Naive thymus-derived CD8-positive, alpha-beta T cell (primary cell): ENCODE measurements at places on chromosomes 16 and 17. TPM values are rescaled to one million over a fixed set of nuclear protein-coding genes. Genes with fewer than 3 reads are reported as not detected.
A peak's percentile ranks its signal among the peaks of the same experiment; 100 is the strongest.

GRCh38 chr17:1573932-1574696 lies 11.5 kb upstream of the PITPNA start:
- DNase-seq = peak; percentile 38

DNA sequence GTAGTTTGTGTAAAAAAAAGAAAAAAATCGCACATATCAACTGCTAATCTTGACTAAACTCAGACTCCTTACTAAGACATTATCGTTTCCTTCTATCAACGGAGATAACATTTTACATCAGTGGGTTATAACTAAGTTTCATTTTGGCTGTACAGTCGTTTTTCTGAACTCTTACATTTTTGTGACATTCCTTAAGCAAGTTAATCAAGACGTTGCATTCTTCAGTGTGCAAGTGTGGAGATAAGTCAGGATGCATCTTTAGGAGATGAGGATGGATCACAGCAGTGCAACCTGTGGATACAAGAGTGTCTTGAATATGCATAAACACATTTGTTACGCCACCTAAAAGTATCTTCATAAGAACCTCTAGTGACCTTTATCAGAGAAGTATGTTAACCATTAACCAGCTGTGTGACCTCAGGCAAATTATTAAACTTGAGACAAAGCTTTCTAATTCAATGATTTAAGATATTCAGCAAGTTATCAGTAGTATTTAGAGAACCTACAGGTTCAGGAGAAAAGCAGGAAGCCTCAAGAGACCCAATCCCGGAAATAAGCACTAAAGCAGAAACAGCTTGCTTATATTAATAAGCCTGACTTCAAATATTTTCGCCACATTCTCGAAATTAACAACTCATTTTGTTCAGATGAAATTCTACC lies 9.4 kb downstream of the CMC2 start:
- DNase-seq = peak; percentile 23

DNA sequence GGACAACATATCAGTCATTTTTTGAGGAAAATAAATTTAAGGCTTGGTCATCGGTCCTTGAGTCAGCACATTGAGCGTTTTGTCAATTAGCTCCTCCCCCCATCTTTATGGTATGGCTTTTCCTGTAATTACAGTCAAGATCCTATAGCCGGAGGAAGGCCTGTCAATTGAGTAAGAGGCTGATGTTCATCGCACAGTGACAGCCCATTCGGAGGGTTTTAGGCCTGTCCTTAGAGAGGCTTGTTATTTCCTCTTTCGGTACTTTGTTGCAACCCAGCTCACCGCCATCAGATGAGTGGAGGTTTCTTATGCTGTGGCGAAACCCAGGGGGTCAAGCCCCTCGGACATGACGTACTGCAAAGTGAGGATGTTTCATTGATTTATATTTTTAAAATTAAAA lies 395.2 kb downstream of the WWOX start:
- DNase-seq = no peak

LITAFD gene
- not detected for polyA plus RNA-seq

DNA sequence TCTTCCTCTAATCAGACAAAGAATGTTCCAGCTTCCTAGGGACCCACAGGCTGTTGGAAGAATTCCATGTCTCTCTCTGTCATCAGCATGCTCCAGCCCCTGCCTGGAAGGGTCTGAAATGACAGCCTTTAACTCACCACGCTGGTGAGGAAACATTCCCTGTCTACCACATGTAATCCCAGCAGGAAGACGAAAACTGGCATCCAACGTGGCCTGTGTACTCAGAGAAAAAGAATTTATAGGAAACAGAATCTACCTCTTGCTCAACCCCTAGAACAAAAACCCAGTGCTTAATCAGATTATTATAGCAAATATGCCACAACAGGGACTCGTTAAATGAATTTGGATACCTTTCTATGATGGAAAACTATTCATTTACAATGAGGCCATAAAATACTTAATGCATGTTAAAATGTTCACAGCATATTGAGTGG lies 147.3 kb upstream of the FOXF1 start:
- no peak for DNase-seq

- no peak for DNase-seq
Observed at GRCh38 chr17:72311004-72311403, 190.2 kb downstream of the SOX9 start.

- DNase-seq = no peak
Observed at GRCh38 chr17:63325808-63326207, 120.3 kb downstream of the CYB561 start.

KRTAP4-4 gene
- polyA plus RNA-seq = not detected

OR4D1 gene
- polyA plus RNA-seq = 3.0 TPM

DNA sequence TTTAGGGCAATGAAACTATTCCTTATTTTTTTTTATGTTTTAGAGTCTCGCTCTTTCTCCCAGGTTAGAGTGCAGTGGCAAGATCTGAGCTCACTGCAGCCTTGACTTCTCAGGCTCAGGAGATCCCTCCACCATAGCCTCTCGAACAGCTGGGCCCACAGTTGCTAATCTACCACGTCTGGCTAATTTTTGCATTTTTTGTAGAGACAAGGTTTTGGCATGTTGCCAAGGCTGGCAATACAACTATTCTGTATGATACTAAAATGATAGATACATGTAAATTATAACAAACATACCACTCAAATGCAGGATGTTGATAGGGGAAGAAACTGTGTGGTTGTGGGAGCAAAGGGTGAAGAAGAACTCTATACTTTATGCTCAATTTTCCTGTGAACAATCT lies 401.3 kb downstream of the ZFHX3 start:
- DNase-seq = no peak

HS3ST2 gene
- not detected for polyA plus RNA-seq

- peak; percentile 21 for DNase-seq
Observed at GRCh38 chr17:8857919-8858318, 9.6 kb downstream of the PIK3R6 start.

- DNase-seq = no peak
Observed at GRCh38 chr16:3589441-3589921, 12.3 kb upstream of the NLRC3 start.

GAST gene
- polyA plus RNA-seq = not detected

CA7 gene
- polyA plus RNA-seq = not detected

- DNase-seq = no peak
Observed at GRCh38 chr17:31579265-31579664, 187.8 kb downstream of the RAB11FIP4 start.

DNA sequence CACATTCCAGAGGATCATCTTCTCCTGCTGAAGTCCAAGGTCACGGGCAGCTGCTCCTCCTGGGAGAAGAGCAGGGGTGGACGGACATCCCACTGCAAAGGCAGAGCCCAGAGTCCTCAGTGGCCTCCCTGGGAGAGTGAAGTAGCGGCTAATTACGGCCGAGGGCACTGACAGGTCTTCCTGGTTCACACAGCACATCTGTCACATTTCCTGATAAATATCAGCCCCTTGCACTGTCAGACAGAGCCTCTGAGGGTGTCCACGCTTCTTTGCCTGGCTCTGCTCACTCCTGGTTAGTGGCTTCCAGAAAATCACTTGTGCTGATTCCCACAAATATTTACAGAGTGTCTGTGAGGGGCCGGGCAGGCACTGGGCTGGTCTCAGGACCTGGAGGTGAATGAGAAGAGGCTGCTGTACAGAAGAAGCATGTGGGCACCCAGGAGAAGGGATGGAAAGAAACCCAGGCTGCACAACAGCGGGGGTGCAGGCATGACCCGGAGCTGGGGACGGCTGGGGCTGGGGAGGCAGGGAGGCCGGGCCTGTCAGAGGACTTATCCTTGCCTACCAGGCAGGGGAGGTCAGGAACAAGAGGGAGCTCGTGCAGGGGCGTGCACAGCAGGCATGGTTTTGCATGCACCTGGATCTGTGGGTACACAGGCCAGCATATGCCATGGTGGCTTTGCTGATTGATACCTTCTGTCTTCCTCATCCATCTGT lies 258.2 kb upstream of the TNRC6C start:
- peak; percentile 44 for DNase-seq

GRCh38 chr17:74873037-74873873 lies 461 bp upstream of the FDXR start:
- DNase-seq = peak; percentile 99

DNA sequence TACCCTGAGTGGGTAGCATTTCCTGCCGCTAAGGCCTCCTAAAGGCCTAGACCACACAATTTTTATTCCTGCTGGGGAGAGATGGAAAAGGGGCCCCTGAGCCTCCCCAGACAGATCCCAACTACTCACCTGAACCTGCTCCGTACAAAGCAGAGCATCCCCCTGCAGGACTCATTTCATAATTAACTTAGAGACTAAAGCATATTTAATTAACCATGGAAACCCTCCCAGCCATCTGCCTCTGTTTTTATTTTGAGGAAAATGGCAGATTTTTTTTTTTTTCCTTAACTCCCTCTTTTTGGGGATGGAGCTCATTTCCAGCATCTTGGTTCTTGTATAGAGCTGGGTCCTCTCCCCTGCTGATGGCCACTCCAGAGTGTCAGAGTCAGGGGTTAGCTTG lies 96.5 kb upstream of the CRHR1 start:
- DNase-seq = no peak

ERI2 gene
- polyA plus RNA-seq = 1.8 TPM

TMEM98 gene
- polyA plus RNA-seq = not detected

DNA sequence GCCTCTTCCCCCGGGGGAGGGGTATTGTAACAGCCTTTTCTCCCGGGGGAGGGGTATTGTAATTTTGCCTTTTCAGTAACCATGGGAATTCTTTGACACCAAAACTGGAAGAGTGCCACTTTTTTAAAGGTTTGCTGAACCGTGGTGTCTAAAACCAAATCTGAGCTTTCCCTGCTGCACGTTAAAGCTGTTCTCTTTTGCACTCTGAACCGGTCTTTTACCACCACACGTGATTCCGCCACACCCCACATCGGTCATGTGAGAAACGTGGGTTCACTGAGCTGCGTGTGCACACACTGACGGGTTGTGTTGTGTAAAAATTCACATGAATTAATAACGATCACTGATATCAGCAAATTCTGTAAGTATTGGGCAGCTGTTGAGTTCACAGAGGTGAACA lies 9.2 kb upstream of the ACSF3 start:
- no peak for DNase-seq

GRCh38 chr17:17497065-17497844 lies 1.1 kb upstream of the RASD1 start:
- no peak for DNase-seq
